Activated CD8-positive, alpha-beta memory T cell treated with anti-CD3 and anti-CD28 coated beads for 1 hour (primary cell): ENCODE measurements at places on chromosomes 11 and 22.

DNA sequence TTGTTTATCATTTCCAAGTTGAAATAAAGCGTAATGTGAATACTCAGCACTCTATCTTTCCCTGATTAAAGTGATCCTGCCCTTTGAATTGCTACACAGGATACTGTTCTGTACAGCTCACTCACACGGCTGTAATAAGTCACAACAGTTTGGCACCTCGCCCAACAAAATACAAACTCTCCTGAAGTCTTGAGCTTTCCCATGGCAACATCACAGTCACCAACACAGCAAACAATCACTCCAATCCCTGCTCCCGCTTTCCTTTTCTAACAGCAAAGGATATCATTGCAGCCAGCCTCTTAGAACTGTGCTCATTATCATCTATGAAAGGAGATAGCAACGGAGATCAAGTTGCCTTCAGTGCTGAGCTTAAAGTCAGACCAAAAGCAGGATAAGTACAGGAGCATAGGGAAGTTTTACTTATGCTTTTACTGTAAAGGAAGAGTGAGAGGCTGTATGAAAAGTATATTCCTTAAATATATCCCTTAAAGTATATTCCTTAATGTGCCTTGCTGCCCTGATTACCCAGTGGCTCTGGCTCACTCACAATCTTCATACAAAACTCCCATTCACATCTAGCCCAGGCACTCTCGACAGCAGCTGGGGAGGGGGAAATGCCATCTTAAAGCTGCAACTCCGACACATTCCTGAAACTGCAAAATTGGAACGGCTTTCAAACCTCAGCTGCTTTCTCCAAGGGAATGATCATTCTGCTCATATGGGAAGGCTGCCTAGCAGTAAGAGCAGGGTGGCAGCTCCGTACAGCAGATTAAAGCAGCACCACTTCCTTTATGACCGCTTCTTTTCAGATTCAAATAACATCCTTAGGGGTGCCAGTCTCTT is 35.8 kb downstream of the MAML2 start:
- no peak for DNase-seq

DNA sequence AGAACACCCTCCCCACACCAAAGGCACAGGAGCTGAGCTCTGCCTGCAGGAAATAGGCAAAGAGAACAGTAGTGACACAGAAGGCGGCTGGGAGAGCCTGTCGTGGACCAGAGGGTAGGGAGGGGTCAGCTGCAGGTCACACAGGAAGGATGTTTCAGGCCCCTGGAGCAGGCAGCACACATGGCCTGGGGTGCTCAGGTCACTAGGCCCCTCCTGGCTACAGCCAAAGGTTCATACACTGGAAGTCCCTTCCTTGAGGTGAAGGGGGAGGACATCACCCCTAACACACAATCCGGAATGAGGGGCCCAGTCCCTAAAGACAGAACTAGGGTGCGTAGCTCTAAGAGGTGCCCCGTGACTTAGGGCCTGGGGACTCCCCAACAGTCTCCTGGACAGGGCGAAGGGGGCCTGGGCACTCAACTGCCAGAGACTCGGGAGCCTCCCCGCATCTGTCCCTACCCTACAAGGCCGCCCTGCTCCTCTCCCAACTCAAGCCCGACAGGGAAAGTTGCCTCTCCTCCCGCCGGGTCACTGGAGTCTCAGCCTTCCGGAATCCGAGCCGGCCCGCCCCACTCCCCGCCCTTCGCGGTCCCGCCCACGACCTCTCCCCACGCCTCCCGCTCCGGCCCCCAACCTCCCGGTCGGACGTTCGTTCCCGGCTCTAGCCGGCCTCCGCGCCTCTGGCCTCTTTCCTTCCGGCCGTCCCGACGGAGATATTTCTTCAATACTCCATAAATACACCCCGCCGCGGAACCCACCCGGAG is at the start of gene CYB5R2:
CYB5R2 (minus strand) TSS at position 541 of the 764 bp plus-strand sequence. CDS start 675 bp downstream, outside the sequence.
- no peak for DNase-seq

- no peak for DNase-seq
Measured at GRCh38 chr11:129992161-129992944, 10.3 kb downstream of the PRDM10 start.

- DNase-seq: no peak
Measured at GRCh38 chr22:33275073-33275443, 216.9 kb upstream of the SYN3 start.

GRCh38 chr11:74923125-74923524 is 25.8 kb downstream of the XRRA1 start:
- DNase-seq: no peak

- no peak for DNase-seq
Measured at GRCh38 chr11:12890476-12890875, 118.6 kb upstream of the RASSF10 start.

DNA sequence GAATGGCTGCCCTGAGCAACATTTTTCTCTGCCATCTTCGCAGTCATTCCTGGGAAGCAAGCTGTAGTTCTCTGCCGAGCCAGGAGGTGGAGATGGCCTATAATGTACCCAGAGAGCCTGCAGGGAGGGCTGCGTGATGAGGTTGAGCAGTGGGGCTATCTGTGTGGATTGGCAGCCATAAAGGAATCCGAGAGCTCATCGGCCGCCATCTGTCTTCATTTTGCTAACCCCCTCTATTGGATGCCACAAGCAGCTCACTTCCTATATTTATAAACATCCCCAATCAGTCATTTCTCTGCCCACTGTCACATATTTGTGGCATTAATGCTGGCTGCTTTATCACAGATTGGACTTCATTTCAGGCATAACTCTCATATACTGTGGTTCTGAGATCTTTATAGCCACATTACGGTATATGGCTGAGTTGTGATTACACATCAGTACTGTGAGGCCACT is 209.5 kb downstream of the NTM start:
- no peak for DNase-seq

- DNase-seq: no peak
Measured at GRCh38 chr22:29208879-29209623, 3.4 kb downstream of the EMID1 start.

- DNase-seq: no peak
Measured at GRCh38 chr11:73797457-73797856, 9.8 kb downstream of the MRPL48 start.

GRCh38 chr22:22578702-22579424 is 19.8 kb upstream of the PRAME start:
- DNase-seq: no peak

DNA sequence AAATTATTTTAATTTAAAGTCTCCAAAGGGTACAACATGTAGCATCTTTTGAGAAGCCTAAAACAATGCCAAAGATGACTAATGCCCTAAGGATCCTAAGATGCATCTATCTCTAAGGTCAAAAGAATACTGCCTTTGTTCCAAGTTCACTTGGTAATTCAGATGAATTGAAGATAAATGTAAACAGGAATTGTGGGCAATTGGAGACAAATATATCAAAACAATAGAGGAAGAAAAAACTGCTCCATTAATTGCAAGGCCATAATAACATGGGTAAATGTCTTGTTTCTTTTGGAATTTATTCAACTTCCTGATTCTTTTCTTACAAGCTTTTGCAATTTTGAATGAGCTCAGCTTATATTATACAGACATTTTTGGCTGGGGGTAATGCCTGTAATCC is 338.6 kb downstream of the TTC28 start:
- no peak for DNase-seq
